Umbilical cord (tissue), 2 donors: ENCODE measurements at places on chromosomes 5 and 9.

- no peak for DNase-seq
Observed at GRCh38 chr5:52743529-52743928, 44.2 kb upstream of the ITGA1 start.

DNA sequence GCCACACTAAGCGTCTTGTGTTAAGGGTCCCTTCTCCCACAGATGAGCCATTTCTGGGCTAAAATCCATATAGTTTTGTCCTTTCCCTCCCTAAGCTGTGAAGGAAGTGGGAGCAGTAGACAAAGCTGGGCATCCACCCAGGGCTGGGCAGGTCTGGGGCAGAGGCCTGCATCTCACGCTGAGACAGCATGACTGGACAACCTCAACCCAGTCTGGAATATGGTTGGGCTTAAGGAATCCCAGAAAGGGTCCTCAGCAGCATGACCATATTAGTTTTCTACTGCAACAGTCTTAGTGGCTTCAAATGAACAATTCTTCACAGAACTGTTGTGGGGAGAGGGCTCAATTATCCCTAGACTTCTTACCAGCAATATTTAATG, 173.8 kb downstream of the AUH start:
- peak; percentile 54 for DNase-seq

- no peak for DNase-seq
Observed at GRCh38 chr5:127834094-127834531, 130.9 kb downstream of the CCDC192 start.

DNA sequence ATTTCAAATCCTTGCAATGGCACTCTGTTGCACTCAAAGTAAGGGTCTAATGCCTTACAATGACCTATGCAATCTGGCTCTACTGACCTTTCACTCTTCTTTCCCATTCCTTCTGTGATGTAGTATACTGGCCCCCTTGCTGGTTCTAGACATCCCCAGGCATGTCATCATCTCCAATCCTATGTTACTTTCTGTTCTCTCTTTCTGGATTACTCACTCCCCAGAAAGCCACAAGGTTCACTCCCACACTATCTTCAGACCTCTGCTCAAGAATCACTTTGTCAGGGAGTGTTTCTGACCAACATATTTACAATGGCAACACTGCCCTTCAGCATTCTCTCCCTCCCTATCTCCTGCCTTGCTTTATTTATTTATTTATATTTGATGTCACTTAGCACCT, 802.2 kb upstream of the WWC1 start:
- DNase-seq, result no peak

DNA sequence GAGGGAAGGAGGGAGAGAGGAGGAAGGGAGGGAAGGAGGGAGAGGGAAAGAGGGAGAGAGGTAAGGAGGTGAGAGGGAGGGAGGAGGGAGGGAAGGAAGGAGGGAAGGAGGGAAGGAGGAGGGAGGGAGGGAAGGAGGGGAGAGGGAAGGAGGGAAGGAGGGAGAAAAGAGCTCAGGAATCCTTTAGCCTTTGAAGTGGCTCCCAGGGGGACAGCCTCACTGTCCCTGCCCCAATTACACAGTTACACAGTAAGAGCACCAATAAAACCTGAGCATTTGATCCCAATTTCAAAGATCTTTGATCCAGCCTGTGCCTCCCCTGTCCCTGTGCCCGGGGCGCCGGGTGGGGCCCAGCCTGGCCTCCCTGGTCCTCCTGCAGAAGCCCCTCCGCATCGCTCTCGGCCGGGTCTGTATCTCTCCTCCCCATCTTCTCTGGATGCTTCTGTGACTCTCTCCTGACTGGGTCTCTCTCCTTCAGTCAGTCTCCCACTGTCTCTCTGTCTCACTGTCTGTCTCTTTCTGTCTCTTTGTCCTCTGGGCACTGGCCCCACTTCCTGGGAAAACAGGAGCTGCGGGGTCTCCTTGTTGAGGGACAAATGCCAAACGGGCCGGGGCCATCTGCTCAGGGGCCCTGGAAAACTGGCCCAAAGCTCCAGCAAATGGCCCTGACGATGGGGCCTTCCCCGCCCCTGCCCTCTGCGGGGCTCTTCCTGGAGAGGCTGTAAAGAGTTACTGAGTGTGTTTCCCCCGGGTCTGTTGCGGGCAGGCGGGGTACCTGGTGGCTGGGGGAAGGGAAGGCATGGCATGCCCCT, 54.2 kb upstream of the EGFL7 start:
- no peak for DNase-seq

- DNase-seq, result no peak
Observed at GRCh38 chr9:95096807-95097206, 220.7 kb downstream of the FANCC start.

DNA sequence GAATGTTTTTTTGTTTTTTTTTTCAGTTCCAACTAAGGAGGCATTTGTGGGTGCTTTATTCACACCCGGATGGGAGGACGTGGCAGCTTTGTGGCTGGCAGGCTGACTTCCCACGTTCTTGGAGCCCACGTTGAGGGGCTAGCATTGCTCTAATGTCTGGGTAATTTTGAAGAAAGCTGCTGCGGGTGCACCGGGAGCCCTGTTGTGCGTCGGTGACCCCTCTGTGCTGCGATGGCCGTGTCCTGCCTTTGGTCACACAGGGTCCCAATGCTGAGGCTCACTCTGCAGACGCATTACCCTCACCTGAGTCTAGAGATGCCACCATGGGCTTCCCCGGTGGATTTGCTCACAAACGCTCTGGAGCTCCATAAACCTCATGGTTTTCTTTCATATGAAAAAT, 34.2 kb downstream of the NDUFS6 start:
- DNase-seq, result no peak

DNA sequence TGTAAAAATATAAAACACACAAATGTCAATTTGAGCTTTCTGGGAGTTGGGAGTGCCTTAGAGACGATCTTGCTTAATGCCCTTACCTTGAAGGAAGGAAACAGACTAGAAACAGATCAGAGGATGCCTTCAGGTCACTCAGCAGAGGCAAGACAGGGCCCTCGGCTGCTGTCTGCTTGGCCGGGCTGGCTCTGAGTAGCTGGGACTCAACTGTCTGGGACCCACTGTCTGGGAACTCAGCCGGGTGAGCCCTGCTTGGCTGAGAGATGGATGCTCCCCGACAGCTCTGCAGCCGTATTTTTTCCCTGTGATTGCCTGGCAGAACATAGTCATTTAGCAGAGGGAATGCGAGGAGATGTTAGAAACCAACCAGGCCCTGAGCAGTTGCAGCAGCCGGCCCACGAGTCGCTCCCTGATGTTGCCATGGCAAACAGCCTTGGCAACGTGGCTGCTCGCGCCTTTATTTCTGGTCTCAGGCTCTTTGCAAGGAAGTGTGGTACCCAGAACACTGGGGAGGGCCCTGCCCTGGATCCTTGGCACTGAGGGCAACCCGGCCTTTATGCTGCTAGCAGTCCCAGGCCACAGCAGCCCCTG, 10.9 kb downstream of the PPARGC1B start:
- DNase-seq, result no peak

GRCh38 chr9:120944434-120944843, 17.8 kb upstream of the TRAF1 start:
- no peak for DNase-seq

DNA sequence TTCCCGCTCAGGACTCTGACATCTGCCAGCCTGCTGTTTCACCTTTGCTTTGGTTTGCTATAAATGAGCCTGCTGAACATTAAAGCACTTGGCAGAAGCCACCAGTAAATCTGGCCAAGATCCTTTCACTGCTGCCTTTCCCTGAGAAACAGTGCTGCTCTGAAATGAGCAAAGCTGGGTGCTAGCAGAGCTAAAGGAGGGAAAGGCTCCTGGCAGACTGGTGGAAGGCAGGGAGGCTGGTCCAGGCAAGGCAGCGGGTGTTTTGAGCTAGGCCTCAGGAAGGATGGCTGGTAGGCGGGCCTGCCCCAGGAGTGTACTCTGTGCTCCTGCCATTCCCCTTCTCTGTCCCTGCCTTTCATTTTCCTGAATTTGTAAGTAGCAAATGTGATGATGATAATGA, 52.5 kb upstream of the PTGS1 start:
- no peak for DNase-seq

GRCh38 chr5:19018822-19019221, 969.2 kb downstream of the CDH18 start:
- no peak for DNase-seq

- no peak for DNase-seq
Observed at GRCh38 chr5:4361753-4362152, 766.1 kb downstream of the IRX1 start.

GRCh38 chr5:1793966-1794900, 5.4 kb downstream of the MRPL36 start:
- no peak for DNase-seq

- DNase-seq, result peak; percentile 41
Observed at GRCh38 chr5:165502893-165503691, 1997.7 kb downstream of the MAT2B start.

DNA sequence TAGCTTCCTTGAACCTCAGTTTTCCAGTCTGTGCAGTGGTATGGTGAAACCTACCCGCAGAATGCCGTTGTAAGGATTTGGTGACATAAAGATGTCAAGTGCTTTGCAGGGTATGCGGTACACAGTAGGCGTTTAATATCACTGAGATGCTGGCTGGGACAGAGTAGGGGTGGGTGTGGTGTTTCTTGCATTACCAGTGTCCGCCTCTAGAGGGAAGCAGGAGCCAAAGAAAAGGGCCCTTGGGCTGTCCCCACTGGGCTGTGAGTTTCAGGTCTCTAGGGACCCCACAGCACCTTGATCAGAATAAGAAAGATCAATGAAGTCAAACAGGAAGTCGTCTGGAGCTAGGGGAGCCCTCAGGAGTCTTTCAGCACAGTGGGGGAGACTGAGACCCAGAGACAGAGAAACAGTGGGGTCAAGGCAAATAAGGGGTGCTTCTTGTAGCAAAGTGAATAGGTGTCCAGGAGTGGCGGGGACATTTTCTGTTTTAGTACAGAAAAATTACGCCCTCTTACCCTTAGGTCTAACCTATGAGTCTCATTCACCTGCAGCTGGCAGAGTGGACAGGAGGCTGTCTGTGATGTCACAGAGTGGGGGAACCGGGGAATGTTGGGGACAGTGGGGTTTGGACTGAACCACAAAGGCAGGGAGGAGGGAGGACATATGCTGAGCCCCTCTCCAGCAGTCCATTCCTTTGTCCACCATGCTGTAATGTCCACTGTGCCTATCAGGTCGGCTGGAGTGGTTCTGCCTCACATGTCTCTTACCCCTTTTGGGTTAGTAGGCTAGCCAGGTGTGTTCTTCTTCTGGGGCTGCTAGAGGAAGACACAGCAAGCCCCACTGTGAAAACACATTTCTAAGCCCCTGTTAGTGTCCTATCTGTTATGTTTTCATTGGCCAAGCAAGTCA, 4.7 kb upstream of the TEX53 start:
- peak; percentile 38 for DNase-seq

DNA sequence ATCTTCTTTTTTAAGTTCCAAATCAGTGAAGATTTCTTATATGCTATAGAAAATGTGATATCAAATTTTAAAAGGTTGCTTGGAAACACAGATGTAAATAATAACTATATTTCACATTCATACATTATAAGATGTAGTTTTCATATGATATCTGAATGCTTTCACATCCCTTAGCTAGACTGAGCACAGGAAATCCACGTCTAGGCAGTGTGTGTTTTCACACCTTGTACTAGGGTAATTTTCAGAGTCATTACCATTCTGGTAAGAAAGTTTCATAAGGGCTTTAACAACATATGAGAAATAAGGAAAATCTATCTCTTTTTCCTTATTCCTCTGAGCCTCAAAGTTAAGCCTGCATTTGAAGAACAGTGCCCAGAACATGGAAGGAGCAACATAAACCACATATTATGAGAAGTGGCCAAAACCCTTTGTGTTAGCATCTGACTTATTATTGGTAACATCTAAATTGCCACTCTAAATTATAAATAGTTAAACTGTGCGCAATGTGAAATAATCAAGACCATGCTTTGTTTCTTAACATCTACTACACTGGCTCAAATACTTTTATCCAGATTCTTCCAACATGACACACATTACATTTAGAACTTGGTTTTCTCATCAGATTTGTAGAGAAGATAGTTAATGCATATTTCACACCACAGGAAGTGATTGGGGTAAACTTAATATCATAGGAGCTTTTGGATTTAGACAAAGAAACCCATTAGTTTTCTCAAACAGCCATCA, 113.3 kb downstream of the PPP2R2B start:
- DNase-seq, result no peak

- DNase-seq, result no peak
Observed at GRCh38 chr9:114078021-114078780, at the start of gene AMBP. Gene AMBP, minus strand, starts transcription at chr9:114078300. Its CDS starts 91 bp downstream, at chr9:114078209.

GRCh38 chr9:78091731-78092130, 60.1 kb upstream of the GNAQ start:
- no peak for DNase-seq

GRCh38 chr5:38595132-38595745, 38.8 kb upstream of the LIFR start:
- DNase-seq, result no peak

DNA sequence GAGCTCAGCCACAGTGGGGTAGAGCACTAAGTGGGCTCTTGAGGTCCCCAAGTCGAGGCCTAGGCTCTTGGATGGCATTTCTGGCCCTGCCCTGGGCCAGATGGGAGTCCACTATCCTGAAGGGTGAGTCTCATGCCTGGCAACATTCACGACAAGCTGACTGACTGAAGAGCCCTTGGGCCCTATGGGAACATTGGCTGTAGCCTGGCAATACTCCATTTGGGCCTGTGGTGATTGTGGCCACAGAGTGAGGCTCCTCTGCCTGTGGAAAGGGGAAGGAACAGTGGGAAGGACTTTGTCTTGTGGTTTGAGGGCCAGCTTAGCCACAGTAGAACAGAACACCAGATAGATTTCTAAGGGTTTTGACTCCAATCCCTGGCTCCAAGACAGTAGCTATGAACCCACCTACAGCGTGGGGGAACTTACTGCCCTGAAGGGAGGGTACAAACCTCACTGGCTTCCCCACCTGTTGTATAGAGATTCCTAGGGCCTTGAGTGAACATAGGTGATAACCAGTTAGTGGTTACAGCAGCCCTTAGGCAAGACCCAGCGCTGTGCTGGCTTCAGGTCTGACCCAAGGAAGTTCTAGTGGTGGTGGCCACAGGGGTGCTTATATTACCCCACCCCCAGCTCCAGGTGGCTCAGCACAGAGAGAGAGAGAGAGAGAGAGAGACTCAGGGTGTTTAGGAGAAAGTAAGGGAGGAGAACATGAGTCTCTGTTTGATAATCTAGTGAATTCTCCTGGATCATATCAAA, 72.4 kb downstream of the KIAA0825 start:
- DNase-seq, result no peak

- DNase-seq, result no peak
Observed at GRCh38 chr5:83507431-83507830, 35.9 kb downstream of the VCAN start.

GRCh38 chr5:122741681-122742080, 33.2 kb upstream of the SNX2 start:
- DNase-seq, result peak; percentile 23

- DNase-seq, result no peak
Observed at GRCh38 chr5:58927938-58928337, 345.1 kb downstream of the RAB3C start.

GRCh38 chr9:18366184-18366583, 107.8 kb upstream of the ADAMTSL1 start:
- no peak for DNase-seq
